ENCODE measurements at places on chromosomes 1 and 21.

DNA sequence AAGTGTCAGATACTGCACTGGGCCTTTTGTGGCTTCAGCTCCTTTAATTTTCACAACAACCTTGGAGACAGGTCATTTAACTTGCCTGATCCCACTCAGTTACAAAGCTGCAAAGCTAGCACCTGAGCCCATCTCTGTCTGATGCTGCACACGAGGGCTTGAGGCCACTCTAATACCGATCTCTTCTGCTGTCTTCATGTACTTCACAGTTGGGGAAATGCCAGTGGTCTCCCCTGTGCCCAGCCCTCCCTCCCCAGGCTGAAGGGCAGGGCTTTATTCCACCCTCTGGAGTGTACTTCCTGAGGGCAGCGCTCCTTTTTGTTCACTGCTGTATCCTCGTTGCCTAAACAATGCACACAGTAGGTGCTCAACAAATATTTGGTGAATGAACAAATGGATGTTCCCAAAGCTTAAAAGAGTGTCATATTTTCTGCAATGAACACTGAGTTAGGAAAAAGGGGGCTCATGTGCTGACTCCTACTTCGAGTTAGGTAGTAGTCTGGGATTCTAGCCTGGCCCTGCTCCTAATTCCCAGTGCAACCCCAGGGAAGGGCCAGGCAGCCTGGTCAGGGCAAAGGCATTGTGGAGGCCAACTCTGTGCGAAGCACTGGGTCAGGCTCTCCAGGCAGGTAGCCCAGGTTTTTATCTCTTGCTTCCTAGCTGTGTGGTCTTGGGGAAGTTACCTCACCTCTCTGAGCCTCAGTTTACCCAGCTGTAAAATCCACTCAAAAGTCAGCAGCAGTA is 1.1 kb downstream of the TMCO4 start:
- no peak for DNase-seq

DNA sequence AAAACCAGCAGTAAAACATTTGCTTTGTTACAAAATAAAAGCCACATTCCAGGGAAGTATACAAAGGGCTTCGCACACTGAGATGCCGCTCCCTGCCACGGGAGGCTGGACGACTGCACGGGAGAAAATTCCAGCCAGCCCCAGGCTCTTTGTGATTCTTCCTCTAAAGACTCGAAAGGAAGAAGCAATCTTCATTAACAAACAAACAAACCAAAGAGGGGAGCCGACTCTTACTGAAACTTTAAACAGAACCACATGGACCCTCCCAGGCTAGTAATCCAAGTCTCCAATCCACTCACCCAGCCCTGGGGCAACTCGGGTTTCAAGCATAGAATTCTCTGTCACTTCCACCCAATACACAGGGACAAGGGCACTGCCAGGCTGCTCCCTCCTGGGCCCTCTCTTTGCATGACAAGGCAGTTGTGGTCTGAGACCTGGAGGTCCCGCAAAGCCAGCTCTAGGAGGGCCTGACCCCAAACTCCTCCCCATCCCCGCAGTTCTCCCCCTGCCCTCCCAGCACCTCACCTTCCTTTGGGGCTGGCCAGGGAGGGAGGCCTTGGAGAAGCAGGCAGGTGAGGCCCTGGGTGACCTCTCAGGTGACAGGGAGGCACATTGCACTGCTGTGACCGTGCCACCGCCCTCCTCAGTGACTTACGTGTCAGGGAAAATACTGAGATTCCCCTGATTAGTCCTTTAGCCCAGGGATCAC is 26.6 kb upstream of the COL18A1 start:
- no peak for DNase-seq

DNA sequence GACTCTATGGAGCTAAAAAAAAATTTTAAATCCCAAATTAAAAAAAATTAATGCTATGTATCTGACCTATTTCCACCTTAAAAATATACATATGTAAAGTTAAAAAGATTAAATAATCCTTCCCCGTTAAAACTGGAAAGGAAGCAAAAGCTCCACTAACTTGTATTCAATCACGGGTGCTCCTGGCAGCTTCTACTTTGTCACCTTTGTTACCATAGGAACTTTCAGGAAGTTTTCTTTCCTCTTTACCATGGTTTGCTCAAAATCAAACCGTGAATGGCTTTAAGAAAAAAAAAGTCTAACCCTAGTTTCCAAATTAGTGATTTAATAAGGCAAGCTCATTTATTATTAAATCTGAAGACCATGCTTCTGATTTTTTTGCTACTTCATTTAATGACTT is 3.5 kb downstream of the GPATCH2 start:
- DNase-seq: no peak

GRCh38 chr1:54973205-54973921 is 7.1 kb upstream of the TMEM61 start:
- no peak for DNase-seq

GRCh38 chr1:227459977-227460376 is 103.4 kb upstream of the ZNF678 start:
- DNase-seq: no peak

DNA sequence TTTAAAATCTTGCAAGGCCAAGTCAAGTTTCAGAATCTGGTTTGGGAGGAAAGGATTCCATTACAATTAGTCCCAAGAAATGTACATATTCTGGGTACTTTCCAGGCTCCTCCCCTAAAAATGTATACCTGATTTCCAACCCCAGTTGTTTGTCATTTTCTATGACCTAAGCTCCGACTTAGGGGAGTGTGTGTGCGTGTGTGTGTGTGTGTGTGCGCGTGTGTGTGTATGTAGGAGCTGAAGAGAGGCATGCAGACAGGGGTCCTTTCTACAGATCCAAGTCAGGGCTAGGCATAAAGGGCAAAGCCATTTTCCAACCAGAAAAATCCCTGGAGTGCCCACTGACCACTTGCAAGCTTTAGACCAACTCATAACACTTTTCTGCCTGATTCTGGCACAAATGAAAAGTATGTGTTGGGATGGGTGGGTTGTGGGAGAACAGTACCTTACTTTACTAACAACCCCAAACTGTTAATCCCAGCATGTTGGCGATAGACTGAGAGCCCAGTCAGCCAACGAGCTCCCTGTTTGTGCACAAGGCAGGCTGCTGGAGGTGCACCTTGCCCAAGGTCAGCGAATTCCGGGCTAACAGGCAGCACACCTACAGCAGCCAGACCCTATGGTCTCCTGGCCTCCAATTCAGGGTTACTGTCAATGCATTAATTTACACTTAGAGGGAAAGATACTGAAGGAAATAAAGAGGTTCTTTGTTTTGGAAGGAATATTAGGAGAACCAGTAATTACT is 1.7 kb downstream of the TRABD2B start:
- DNase-seq: no peak

DNA sequence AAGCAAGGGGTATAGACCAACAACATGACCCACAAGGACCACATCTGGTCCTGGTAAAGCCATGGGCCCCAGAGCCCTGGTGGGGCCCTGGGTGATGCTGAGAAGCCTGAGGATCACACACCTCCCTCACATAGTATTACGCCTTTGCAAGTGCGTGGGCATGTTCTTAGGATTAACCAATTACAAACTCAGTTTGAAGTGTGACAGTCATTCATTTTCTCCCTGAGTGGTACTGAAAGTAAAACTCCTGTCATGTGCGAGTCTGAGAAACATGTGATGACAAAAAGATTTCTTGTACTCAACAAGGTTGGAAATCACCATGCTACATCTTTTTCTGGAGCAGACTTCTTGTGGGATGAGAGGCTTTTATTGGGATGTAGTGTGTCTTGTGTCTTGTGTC is 315.3 kb upstream of the DUSP10 start:
- no peak for DNase-seq

GRCh38 chr1:172990598-172991215 is 60.0 kb downstream of the TNFSF18 start:
- no peak for DNase-seq

DNA sequence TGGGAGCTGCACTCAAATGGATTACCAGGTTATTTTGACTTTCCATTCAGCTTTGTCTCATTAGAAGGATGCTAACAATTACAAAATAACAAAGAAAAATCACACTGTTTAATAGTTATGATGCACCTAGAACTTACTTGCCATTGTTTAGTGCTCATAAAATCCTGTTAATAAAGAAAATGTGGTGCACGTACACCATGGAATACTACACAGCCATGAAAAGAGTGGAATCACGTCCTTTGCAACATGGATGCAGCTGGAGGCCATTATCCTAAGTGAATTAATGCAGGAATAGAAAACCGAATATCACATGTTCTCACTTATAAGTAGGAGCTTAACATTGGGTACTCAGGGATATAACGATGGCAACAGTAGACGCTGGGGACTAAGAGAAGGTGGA is 19.8 kb downstream of the MAP3K21 start:
- no peak for DNase-seq

DNA sequence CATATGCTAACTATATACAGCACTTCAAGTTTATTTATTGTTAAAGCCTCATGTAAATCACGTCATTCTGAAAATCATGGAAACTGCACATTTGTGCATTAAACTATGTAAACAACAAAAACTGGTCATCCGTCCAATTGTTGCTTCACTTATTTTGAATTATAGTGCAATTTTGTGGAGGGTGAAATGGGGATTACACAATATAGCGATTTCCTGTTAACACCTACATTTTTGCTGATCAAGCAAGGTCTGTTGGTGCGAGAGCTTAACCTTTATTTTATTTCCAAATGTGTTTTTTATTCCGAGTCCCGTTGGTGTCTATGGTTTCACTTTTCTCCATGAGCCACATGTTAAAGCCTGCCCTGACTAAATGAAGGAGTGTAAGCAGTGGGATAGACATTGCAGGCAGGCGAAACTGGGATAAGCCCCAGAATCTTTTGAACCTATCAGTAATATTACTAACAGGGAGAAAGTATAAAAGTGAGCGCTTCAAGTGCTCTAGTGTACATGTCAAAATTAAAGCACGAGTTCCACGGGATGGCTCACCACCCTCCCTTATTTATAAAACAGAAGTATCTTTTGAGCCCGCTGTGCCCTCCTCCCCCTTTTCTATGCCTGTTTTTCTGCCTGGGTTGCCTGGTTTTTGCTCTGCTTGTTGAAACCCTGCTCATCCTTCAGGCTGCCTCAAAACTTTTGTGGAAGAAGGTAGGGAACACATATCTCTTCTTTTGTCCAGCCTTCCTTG is 120.7 kb downstream of the NFIA start:
- no peak for DNase-seq

DNA sequence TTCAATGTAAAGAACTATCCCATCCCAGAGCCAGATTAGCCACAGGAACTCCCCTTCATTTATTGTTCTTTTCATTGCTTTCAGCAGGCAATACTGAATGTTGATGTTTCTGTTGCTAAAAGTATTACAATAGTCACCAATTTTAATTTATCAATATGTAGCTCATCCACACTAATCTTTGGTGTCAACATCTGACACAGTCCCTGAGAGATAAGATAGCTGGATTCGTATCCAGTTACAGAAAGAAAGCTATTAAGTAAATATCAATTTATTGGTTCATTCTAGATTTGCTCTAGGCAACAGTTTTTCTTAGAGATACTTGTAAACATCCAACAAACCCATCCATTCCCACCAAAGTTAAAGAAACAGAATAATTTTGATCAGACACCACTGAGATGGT is 4.7 kb downstream of the ADSS2 start:
- DNase-seq: no peak

DNA sequence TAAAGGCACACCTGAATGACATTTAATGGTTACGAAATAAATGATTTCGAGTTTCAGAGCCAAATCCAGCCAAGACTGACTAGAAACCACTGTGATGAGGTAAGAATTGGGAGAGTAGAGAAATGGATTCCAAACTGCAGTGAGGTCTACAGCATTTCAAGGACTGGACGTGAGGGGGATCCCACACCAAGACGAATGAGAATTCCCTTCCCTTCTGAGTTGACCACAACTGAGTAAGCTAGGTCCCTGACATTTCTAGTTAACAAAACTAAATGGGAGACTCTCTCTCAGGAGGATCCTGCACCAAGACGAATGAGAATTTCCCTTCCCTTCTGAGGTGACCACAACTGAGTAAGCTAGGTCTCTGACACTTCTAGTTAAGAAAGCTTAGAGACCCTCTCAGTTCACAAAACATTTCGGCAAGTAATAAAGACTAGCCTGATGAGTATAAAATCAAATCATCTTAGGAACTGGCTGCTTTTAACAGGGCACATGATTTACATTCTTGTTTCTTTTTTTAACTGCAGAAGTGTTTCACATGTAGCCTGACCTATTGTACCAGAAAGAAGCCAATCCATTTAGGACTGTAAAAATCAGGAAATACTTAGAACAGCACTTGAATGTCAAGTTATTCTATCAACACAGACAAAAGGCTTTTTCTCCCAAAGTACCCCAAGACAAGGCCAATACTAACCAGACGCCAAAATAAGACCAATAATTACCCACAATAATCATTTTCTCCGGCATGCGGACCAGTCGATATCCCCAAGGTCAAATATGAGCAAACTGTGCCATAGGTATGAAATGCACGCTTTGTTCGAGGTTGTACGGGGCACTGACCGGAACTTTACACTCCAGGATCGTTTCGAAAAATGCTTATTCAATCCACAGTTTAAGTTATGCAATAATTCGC is 1.4 kb upstream of the SPATA1 start:
- DNase-seq: no peak

DNA sequence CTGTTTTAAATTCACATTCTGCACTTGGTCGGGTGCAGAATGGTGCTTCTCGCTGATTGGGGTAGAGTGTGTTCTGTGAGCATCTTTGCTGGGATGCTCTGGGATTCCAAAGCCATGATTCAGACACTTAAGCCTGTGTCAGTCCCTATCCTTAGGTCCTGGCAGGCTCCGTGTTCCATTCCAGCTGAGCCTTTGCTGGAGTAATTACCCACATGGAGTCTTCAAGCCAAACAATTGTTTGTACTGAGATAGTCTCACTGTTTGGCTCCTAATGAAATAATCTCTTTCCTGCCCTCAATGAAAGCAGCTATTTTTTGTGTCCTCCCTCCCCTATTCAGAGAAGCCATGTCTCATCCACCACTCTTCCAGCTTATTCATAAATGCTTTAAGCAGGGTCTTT is 18.7 kb downstream of the SMAP2 start:
- no peak for DNase-seq

GRCh38 chr1:117070124-117070523 is 10.0 kb downstream of the TTF2 start:
- DNase-seq: no peak

GRCh38 chr1:180397175-180397574 is 105.2 kb downstream of the ACBD6 start:
- DNase-seq: no peak

GRCh38 chr1:191971447-191971846 is 186.8 kb upstream of the RGS18 start:
- DNase-seq: no peak

GRCh38 chr21:15210235-15210678 is 145.5 kb upstream of the NRIP1 start:
- no peak for DNase-seq

DNA sequence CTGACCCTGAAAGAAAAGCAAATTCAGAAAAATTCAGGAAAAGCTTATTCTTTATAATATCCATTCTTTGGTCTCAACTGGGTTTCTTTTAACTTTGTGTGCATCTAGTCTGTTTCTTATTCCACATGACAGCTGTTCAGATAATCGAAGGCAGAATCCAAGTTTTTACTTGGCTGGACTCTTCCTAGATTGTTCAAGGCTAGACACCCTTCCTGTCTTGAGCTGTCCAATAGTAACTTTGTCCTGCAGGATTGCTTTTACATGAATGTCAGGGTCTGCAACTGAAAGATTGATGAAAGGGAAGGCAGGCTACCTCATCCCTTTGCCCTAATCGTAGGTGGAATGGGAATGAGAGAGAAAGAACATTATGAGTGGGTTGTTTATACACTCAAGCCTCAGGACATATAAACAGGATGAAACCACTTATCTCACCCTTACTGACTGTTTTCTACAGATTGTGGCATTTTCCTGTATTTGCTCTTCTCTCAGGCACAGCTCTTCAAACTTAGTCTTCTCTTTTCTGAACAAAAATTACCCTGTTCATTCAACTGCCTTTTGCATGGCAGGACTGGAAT is 76.9 kb downstream of the LEPR start:
- no peak for DNase-seq

GRCh38 chr1:15326691-15327588 is 79.9 kb downstream of the FHAD1 start:
- no peak for DNase-seq
